ENCODE measurements at places on chromosomes 7 and 10.

DNA sequence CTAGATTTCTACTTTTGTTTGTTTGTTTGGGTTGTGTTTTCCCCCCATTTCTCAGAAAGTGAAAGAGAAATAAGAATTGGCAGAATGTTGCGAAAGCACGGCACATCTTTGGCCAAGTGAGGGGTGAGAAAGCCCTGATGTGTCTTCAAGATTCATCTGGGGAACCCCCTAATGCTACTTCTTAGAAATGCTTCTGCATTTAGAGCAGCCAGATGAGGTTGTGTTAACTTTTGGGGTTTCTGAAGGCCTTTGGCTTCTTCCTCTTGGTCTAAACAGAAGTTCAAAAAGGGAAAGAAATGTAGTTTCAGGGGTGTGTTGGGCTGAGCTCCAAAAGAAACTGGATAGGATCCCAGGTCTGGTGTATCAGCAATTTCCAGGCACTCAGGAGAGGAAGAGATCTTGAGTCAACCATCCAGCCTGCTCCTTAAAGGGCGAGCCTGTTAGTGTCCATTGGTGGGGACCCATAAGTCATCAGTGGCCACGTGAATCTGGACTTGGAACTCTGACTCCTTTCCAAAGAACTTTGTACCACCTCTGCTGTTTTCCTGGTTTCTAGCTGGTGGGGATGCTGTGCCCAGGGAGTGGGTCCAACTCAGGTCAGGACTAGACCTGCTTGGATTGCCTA is 6.5 kb downstream of the DUSP5 start:
- no peak for DNase-seq

DNA sequence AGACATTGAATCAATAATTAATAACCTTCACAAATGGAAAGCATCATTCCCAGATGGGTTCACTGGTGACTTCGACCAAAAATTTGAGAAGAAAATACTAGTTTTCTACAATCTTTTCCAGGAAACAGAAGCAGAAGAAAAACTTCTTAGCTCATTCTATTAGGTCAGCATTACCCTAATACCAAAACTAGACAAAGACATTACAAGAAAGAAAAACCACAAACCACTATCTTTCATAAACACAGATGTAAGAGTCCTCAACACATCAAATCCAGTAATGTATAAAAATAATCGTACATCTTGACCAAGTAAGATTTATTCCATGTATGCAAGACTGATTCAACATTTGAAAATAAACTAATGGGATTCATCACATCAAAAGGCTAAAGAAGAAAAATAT is 64.0 kb upstream of the CDK1 start:
- no peak for DNase-seq

- DNase-seq, result no peak
Measured at GRCh38 chr7:158097453-158098124, 490.0 kb downstream of the PTPRN2 start.

DNA sequence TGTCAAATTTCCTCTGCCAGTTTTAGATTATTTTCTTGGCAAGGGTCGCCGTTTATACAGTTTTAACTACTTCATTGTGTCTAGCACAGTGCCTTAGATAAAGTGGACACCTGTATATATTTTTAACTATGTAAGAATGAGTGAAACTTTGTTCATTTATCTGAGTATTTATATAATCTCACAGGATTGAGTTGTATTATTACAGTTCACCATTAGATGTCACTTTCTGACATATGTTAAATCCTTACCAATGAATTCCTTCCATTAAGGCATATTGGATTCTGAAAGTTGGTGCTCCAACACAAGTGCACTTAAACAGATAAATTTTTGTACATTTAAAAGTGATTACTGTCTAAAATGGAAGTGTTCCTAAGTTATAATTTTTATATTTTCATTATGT is 43.0 kb downstream of the ZMYND11 start:
- DNase-seq, result no peak

DNA sequence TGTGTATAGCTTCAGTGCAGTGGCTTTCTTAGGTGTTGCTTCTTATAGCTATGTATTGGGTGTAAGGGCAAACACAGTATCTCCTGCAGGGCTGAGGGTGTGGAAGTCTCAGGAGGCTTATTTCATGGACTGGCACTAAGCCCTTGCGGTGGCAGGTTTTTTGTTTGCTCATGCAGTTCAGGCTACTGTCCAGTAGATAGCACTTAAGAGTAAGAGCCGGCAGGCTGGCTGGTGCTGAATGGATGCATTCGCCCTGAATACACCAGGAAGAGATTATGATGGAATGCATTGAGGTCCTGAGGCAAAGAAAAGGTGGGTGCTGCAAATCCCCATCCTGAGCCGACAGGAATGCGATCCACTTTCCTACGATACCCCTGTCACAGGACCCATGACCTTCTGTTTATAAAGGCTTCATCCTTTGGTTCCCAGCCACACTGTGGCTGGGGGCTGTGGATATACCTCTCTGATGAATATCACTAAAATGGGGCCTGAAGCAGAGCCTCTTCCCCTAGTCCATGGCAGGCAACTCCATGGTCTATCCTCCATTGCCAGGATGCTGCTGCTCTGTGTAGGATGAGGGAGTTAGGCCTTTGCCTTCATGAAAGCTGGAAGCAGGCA is 44.9 kb downstream of the ANXA8 start:
- DNase-seq, result peak; percentile 82

DNA sequence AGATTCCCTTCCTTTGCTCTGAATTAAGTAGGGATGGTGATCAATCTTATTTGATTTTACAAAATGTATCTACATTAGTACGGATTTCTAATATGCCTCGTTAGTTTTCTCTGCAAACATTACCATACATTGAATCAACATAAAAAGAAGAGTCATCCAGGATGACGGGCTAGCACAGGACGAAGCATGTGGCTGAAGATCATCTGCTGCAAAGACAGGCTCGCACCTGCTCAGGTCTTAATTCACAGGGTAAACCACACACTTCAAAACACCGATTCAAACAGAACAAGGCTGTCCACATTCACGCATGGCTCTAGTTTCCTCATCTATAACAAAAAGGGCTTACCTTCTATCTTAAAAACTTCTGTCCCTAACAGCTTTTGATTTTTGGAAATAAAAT is 323.0 kb downstream of the PARD3 start:
- DNase-seq, result no peak

- DNase-seq, result no peak
Measured at GRCh38 chr10:132927824-132928223, 14.5 kb downstream of the CFAP46 start.

- no peak for DNase-seq
Measured at GRCh38 chr10:73215749-73216148, 31.3 kb downstream of the DNAJC9 start.

- no peak for DNase-seq
Measured at GRCh38 chr7:149109969-149110368, 16.2 kb downstream of the ZNF425 start.

- DNase-seq, result no peak
Measured at GRCh38 chr7:138610671-138611170, 90.4 kb downstream of the SVOPL start.

- DNase-seq, result no peak
Measured at GRCh38 chr7:132825932-132826835, 249.9 kb upstream of the PLXNA4 start.

- no peak for DNase-seq
Measured at GRCh38 chr7:26054386-26054785, 97.6 kb upstream of the NFE2L3 start.

DNA sequence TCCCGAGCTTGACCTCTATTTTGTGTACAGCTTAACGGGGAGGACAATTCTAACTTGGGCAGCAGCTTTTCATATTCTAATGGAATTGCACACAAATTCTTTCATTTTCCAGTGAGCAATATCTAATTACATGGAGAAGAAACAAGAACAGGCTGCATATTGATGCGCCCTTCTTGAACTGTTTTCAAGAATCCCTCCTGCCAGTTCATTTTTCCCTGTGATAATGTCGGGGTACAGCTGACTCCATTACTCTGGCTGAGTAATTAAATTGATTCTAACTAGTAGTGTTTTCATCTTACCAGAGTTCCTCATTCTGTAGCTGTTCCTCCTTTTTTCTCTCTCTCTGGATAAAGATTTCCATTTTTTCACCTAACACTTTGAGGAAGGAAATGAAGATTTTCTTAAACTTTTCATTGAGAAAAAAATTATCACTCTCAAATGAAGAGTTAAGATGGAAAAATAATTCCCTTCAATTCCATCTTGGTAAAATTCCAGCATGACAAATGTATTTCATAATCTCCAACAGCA is 190.9 kb downstream of the FANK1 start:
- no peak for DNase-seq

DNA sequence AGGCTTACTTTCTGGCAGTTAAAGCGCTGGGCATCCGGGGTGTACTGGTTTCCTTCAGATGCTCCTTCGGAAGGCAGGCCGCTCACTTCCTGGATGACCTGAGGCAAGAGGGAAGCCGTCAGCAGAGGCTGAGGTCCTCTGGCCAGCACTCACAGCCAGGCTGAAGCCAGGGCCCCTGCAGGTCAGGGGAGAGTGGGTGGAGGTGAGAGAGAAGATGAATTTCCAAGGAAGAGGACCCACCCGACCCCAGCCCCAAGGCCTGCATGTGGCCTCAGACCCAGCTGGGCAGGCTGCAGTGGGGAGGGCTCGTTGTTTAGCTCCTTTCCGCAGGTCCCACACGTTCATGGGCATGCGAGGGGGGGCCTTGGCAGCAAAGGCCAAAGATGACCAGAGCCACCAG is 71.3 kb downstream of the VWA2 start:
- no peak for DNase-seq

DNA sequence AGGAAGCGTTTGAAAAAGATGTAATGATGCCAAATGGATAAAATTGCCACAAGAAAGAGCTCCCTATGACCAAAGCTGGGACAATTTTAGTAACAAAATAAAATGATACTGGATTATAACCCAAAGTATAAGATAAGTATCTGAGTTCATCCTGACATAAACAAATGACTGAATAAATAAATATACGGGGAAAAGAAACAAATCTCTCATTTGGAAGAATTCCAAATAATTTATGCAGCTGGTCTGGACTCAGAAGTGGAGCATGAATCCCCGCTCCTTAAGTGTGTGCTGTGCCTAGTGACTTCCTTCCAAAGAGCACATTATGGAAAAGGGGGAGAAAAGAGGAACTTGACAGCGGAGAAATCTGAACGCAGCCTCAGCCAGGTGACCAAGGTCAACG is 186.2 kb downstream of the RAMP3 start:
- DNase-seq, result no peak

- DNase-seq, result no peak
Measured at GRCh38 chr7:21336743-21337142, 91.1 kb upstream of the SP4 start.

GRCh38 chr10:110751850-110752249 is 107.7 kb downstream of the RBM20 start:
- no peak for DNase-seq

DNA sequence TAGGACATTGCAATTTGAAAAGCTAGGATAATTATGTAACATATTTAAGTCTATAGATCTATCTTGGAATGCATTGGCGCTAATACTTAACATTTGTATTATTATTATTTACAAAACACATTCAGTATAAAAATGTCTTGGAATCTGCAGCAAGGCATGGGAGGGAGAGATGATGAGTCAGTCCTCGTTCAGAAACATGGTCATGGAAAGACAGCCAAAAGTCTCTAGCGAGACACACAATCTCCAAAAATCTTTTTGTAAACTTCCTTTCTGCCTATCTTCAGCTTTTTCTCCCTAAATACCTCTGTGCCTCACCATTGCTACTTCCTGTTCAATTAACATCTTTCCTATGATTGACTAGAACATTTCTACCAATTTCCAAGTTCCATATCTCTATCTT is 188.4 kb upstream of the CACNA2D1 start:
- DNase-seq, result no peak

DNA sequence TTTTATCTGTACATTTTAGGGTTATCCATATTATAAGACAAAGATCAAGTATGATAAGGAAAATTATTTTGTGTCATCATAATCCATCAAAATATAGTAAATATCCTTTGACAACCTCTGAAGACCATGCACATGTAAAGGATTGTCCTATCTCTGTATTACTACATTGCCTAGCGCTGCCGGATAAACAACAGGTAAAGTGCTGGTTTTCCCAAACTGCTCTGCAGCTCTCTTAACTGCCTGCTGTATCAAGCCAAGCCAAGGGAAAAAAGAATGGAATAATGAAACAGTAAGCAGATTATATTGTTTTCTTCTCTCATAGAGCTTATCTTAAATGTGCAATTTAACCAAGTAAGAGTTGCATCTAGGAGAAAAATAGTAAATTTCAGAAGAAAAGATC is 70.8 kb downstream of the PTF1A start:
- no peak for DNase-seq

GRCh38 chr10:76735866-76736265 is 901.7 kb downstream of the KCNMA1 start:
- no peak for DNase-seq

- no peak for DNase-seq
Measured at GRCh38 chr10:79191951-79192676, 123.3 kb downstream of the ZMIZ1 start.

DNA sequence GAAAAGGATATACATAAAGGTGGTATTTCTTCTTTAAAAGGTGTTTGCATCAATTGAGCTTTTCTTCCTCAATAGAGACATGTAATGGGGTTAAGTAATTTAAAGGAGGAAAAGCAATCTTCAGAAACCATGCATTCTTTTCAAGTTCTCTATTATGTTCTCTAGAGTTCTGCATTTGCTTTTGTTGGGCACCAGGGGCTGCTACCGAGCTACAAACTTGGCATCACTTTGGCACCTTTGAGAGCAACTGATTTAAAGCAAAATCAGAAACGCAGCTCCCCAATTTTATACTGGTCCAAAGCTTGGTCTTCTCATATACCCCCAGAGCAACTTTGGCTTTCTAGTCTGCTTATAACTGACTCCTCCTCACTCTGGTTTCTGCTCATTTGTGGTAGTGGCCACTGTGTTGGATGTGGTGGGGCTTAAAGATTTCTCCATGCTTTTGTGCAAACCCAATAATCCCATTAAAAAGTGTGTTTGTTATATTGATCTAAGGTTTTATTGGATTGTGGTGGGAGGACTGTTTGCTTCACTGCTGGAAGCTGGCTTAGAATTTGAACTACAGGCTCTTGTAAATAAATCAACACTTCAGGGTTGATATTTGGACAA is 712.1 kb downstream of the PHTF2 start:
- peak; percentile 33 for DNase-seq

GRCh38 chr10:77159538-77160110 is 478.0 kb downstream of the KCNMA1 start:
- no peak for DNase-seq

DNA sequence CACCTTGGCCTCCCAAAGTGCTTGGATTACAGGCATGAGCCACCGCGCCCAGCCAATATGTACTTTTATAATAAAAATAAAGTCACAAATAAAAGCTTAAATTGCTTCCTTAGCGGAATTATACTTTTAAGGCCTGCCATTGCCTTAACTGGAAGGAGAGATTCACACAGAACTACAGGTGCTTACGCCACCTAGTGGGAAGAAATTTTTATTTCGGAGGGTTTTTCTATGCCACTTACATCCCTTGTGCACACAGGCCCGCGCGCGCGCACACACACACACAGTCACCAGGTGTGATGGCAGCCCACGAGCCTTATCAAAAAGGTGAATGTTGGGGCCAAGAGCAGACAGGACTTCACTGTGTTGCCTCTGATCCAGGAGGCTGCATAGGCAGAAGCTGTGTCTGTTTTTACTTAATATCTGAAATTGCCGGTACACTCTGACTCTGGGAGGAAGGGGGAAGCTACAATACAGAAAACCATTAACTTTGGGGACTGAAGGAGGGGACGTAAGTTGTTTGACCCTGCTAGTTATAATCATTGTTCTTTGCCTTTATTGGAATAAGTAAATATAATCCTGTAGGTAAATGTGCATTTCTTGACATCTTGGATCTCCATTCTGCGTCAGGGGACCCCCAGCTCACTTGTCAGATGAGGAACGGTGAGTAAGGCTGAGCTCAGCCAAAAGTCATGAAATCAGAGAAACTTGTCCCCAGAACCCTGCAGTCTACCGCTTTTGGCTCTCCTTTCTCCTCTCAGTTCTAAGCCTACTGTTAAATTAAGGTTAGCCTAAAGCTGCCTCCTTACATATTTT is 87.1 kb downstream of the SLC16A9 start:
- peak; percentile 57 for DNase-seq
